ENCODE measurements at places on chromosomes 3 and 15.

- no peak for DNase-seq
These were observed 11.0 kb upstream of the ANKRD28 start for GRCh38 chr3:15808679-15809310.

DNA sequence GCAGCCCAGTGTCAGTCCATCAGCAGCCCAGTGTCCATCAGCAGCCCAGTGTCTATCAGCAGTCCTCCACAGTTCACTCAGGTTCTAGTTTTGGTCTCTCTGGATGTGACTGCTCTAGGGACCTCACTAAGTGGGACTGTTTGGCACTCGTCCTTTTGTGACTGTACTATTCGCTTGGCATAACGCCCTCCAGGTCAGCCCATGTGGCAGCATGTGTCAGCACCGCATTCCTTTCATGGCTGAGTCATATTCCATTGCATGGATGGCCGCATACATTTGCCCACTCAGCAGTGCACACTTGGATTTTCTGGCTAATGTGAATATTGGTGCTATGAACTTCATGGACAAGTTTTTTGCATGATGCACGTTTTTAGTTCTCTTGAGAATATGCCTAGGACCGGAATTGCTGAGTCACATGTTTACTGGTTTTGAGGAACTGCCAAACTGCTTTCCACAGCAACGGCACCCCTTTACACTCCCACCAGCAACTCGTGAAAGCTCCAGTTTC is 16.4 kb downstream of the CHST13 start:
- no peak for DNase-seq

DNA sequence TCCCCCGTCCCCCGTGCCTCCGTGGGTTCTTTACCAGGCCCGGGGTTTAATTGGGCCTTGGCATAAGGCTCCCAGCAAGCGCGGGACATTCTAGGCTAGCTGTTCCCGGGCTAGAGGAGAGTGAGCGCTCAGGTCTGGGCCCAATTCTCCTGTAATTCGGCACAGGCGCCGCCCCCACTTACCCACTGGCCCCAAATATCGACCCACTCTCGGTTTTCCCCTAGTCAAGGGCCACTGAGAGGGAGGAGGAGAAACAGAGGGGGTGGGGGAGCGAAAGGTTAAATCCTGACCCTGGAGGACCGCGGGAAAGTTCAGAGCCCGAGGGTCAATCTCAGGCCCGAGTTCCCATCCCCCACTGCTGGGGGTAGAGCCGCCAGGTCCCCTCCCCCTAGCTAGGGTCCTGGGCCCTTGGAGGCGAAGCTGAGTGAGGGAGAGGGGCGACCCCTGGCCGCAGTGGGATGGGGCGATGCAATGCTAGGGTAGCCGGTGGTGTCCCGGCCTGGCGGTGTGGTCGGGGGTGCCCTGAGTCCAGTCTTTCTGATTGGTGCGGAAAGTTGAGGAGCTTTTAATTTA is 8.5 kb upstream of the ONECUT1 start:
- peak; percentile 61 for DNase-seq

- no peak for DNase-seq
These were observed 365 bp upstream of the GTF2A2 start for GRCh38 chr15:59657635-59658125.

DNA sequence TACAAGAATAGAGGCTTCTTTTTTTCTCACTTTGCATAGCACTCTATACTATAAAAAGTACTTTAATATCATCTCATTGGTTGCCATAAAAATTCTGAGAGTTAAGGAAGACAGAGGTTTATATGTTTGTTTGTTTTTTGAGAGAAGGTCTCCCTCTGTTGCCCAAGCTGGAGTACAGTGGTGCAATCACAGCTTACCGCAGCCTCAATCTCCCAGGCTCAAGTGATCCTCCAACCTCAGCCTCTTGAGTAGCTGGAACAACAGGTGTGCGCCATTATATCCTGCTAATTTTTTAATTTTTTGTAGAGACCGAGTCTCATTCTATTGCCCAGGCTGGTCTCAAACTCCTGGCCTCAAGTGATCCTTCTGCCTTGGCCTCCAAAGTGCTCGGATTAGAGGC is 250.2 kb downstream of the LPP start:
- DNase-seq = no peak

GRCh38 chr3:45003859-45004258 is 22.2 kb upstream of the CLEC3B start:
- DNase-seq = no peak

GRCh38 chr3:14448756-14449727 is 46.6 kb downstream of the SLC6A6 start:
- DNase-seq = no peak

GRCh38 chr3:70358978-70359580 is 46.6 kb upstream of the MDFIC2 start:
- DNase-seq = peak; percentile 47

DNA sequence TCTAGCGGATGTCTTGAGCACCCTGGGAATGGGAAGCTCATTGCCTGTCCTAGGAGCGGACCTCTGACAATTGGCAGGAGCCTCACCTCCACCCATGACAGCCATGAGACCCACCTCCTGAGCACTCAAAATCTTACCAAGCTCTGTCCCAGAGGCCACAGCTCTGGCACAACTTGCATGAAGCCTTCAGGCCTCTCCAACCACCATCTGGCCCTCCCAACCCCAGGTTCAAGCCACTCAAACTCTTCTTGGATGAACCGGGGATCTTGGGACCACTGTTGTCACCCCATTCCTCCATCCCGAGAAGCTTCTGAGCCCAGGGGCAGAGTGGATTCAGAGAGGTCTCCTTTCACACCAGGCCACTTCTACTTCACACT is 1.5 kb downstream of the VIPR1 start:
- DNase-seq = no peak

- no peak for DNase-seq
These were observed 106.5 kb downstream of the IQCH start for GRCh38 chr15:67361100-67361499.

- DNase-seq = no peak
These were observed 65.4 kb downstream of the SSR3 start for GRCh38 chr3:156489462-156489911.

DNA sequence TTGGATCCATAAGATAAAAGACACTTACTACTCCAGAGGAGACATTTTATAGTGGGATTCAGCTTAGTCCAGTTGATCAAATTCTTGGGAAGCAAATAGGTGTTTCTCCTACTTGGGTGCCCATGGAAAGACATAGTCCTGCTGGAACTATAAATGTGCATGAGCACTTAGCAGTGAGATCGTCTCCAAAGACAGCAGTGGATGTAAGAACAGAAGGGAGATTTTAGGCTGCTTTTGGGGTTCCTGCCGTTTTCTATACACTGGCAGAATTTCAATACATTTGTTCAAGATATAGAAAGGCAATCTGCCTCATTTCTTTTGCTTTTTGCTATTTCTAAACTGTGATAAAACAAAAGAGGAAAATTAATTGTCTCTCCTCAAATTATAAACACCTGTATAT is 234.0 kb downstream of the ADAMTSL3 start:
- DNase-seq = no peak

GRCh38 chr3:52245322-52246263 is at the start of gene PPM1M:
Gene PPM1M (plus strand): TSS chr3:52245759. CDS start chr3:52245825, 66 bp downstream.
- peak; percentile 61 for DNase-seq

DNA sequence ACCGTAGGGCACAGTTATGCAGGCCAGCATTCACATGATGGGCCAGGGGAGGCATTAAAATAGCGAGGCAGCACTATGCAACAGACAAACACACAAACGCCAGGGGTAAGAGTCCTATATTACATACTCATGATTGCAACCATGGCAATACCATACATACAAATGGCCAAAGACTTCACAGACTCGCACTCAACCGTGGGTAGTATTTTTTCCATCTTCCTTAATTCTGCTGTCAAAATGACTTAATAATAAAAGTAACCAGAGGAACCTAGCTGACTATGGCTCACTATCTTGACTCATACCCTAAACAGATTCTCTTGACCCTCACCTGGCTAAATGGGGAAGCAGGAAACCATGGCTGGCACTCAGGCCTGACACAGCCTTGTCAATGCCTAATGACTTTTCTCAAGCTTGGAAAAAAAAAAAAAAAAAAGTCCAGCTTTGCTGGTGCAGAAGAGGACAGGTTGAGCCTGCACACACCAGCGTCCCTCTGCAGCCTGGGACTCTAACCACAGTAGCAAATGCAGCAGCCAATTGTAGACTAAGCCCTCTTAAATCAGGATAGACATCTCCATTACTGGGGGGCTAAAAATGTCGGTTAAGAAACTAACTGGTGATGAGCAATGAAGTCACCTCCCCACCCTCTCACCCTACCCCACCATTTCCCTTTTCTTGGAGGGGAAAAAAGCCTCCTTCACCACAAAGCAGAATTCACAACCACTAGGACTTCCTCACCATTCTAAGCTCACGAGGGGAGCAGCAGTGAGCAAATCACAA is 23.1 kb downstream of the CCDC12 start:
- no peak for DNase-seq

GRCh38 chr3:101928890-101929289 is 79.6 kb downstream of the NFKBIZ start:
- DNase-seq = no peak

DNA sequence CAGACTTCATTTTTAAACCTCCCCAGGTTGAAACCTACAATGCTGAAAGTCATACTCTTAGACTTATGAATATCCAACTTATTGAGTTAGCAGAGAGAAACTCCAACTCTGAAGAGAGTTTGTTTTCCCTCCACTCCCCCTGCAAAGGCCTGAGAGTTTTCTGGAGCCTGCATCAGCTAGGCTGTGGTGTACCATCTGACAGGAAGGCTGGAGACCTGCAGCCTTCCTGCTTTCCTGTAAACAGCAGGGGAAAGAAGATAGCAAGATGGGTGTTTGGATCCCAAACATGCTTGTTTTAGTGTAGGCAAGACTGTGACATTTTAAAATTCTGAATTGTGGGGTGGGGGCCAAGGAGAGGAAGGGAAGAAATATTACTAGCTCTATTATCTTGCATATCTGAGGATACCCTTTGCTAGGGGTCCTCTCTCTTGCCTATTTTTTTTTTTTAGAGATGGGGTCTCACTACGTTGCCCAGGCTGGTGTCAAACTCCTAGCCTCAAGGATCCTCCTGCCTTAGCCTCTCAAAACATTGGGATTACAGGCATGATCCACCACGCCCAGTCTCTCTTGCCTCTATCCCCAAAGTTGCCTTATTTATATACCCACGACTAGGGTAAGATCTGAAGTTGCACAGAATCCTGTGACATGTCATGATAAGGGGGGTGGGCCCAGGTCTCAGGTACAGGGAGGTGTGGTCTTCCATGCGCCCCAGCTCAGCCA is 51.0 kb upstream of the USP3 start:
- DNase-seq = no peak

DNA sequence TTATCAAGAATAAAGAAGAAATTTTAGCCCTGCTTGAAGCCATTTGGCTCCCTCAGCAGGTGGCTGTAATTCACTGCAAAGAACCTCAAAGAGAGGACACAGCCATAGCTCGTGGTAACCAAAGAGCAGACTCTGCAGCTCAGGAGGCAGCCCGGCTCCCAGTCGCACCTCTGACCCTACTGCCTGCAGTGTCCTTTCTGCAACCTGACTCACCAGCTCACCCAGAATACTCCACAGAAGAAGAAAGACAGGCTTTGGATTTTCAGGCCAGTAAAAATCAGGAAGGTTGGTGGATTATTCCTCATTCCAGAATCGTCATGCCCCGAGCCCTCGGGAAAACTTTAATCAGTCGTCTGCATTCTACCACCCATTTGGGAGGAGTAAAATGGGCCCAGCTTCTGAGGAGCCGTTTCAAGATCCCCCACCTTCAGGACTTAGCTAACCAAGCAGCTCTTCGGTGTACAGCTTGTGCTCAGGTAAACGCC is 38.6 kb downstream of the ZBTB11 start:
- DNase-seq = no peak

DNA sequence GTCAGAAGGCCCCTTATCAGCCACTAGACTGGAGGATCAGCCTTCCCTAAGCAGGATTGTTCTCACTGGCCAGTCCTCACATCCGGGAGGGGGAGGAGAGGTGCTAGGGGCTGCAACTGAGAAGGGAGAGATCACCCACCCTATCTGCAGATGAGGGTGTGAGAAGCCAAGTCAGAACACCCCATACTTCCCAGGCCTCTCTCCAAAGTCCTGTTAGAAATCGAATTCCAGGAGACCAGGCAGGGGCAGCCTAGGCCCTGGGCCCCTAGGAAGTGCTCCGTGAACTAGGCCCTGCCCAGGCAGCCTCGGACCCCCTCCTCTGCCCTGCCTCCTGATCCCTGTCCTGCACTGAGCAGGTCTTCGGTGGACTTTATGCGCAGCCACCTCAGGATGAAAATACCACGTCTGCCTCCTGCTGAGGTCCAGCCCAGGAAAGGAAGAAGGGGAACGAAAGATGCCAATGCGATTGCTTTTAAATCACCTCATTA is 933 bp downstream of the DZIP1L start:
- DNase-seq = peak; percentile 77

- no peak for DNase-seq
These were observed 216.1 kb downstream of the THRB start for GRCh38 chr3:24278543-24278942.

DNA sequence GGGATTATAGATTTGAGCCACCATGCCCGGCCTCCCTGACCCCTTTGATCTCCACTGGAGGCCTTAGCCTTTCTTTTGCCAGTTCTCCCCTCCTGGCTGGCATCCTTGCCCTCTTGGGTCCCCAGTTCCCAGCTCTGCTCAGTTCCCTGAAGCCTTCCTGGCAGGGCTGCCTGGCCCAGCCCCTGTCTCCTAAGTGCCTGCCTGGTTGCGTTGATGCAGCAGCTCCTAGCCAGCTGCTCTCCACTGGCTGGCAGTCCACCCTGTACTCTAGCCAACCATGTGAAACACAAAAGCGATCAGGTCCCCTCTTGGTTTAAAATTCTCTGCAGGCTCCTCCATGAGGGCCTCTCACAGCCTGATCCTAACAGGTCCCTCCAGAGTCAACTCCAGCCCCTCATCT is 184.7 kb downstream of the RAB11A start:
- DNase-seq = no peak

DNA sequence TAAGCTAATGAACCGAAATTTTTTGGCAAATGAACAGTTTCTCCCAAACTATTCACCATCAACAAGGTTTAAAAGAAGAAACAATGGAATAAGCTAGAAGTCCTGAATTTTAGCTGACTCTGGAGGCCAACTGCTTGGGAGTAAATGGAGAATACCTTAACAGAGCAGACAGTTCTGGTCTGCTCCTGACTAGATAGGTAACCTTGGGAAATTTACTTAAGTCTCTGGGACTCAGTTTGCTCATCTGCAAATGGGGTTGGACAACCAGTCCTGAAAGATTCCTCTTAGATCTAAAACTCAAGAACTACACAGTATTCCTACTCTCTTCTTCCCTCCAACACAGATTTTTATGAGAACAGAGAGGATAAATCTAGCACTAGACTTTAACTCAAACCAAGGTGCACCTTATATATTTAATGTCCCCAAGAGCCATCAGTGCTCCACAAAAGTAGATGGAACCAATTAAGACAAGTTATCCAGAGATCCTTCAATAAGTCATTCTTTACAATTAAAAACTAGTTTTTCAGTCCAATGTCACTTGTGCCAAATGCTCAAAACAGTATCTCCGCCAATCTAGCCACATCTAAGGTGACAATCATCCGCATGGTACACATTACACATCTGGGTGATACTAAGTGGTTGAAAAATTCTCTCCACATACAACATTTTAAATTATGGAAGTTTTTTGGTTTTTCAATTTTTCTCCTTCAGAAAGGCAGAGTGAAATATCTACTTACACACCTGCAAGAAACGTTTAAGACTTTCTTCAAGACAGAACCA is 1.5 kb downstream of the RHOA start:
- no peak for DNase-seq
